ENCODE measurements at places on chromosomes 3 and 15.

GRCh38 chr3:5136919-5137429, 14.9 kb downstream of the ARL8B start:
- DNase-seq = no peak

- peak; percentile 21 for DNase-seq
These were observed 135.0 kb upstream of the CTDSPL start for GRCh38 chr3:37726525-37727290.

GRCh38 chr15:74960995-74961588, 4.5 kb upstream of the RPP25 start:
- DNase-seq = no peak

GRCh38 chr3:34504775-34505174, 706.3 kb downstream of the PDCD6IP start:
- no peak for DNase-seq

- no peak for DNase-seq
These were observed 14.9 kb upstream of the CELF6 start for GRCh38 chr15:72334842-72335241.

DNA sequence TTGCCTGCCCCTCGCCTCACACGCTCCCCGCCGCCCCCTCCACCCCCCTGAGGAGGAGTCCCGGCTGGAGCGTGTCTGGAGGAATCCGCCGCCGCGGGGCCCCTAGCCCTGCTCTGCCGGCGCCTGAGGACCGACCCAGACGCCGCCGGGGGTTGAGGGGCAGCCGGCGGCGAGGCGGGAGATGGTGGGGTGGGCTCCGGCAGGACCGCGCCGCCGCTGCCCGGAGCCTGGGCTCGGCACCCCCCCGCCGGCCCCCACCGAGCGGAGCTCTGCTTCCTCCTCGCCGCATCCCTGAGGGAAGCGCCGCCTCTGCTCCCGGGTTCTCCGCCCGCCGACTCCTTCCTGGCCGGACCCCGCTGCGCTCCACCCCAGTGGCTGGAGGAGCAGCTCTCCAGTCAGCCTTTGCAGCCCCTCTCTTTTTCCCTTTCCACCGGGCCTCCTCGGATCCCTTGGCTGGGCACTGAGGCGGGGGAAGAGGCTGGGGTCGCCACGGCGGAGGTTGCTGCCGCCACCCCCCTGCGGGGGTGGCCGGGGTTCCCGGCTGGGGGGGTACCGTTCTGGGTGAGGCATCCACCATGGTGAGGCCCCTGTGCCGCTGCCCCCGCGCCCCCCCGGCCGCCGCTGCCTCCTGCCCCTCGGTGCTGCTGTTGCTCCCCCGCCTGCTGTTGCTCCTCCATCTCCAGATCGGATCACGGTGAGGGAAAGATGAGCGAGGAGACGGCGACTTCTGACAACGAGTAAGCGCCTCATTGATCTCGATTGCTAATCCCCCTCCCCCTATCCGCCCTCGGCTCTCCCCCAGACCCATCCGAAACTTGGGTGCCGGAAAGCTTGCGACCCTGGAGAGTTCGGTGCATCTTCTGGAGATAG, at the start of gene SPRED1:
Gene SPRED1, plus strand, starts transcription at position 356 of the 870 bp plus-strand sequence. Its CDS starts 350 bp downstream, at position 706.
- DNase-seq = peak; percentile 67

DNA sequence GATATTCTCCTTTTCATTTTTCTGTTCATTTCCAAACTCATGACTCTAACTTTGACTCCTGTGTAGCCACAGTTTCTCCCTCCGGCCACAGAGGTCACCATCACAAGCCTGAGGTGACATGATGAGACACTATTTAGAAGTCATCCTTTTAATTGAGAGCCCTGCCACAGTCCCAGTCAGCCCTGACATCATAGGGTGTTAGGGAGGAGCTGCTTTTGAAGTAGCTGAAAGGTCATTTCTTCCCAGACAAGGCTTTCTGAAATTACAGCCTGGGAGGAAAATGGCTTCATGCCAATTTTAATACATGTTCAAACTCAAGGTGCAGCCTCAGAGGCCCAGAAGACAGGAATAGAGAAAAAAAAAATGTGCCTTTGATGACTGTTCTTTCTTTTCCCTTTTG, 532.8 kb upstream of the TGFBR2 start:
- DNase-seq = no peak

GRCh38 chr3:44875596-44875995, 1.2 kb downstream of the TGM4 start:
- DNase-seq = no peak

DNA sequence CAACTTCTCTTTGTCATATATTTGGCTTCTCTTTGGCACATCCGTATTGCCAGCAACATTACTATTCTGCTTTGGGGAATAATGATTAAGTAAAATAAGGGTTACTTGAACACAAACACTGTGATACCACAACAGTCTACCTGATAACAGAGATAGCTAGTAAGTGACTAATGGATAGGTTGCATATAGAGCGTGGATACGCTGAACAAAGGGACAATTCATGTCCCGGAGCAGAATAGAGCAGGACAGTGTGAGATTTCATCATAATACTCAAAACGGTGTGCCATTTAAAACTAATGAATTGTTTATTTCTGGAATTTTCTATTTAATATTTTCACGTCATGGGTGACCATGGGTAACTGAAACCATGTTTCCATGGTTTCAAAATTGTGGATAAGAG, 54.1 kb downstream of the SCN5A start:
- DNase-seq = no peak

GRCh38 chr3:49378249-49378895, 20.2 kb upstream of the GPX1 start:
- DNase-seq = no peak

GRCh38 chr15:70523616-70524015, 239.7 kb downstream of the UACA start:
- no peak for DNase-seq

- DNase-seq = no peak
These were observed 12.9 kb downstream of the HEG1 start for GRCh38 chr3:125042725-125043406.

- no peak for DNase-seq
These were observed 43.4 kb downstream of the MUC20 start for GRCh38 chr3:195763843-195764825.

GRCh38 chr3:192884777-192885773, 32.6 kb downstream of the MB21D2 start:
- DNase-seq = no peak

GRCh38 chr3:192844836-192845525, 72.7 kb downstream of the MB21D2 start:
- DNase-seq = no peak

- no peak for DNase-seq
These were observed 77.4 kb upstream of the IQSEC1 start for GRCh38 chr3:13150624-13151023.

DNA sequence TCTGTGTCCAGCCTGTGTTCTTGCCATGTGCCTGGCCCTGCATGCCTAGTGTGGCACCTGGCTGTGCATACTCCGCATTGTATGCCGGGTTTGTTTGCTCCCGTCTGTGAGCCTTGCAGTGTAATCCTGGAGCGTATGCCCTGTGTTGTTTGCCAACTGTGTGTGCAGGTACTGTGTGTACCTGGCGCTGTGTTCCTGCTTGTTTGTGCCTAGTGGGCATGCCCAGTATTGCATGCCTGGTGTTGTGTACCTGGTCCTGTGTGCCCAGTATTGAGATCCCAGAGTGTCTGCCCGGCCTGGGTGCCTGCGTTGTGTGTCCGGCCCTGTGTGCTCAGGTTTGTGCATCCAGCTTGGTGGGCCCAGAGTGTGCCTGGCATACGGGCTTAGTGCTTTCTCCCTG, 54.5 kb upstream of the CHRNA7 start:
- peak; percentile 34 for DNase-seq

GRCh38 chr15:22904736-22905135, 66.3 kb downstream of the NIPA2 start:
- no peak for DNase-seq

DNA sequence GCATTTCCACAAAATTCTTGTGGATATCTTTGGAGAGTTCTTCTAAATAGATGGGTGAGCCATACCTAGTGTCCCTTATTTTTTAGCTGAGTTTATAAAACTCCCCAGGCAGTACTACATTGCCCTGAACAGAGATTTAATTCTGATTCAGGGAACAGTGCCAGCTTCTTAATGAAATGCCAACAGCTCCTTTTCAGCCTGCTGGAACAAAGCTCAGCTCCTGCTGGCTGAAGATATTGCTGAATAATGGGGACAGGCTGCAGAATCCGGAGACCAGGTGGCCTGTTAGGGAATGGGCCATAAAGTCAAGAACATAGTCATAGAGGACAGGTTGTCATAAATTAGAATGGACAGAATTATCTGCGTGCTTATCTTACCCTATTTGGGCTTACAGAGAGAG, 8.9 kb downstream of the HGD start:
- no peak for DNase-seq

DNA sequence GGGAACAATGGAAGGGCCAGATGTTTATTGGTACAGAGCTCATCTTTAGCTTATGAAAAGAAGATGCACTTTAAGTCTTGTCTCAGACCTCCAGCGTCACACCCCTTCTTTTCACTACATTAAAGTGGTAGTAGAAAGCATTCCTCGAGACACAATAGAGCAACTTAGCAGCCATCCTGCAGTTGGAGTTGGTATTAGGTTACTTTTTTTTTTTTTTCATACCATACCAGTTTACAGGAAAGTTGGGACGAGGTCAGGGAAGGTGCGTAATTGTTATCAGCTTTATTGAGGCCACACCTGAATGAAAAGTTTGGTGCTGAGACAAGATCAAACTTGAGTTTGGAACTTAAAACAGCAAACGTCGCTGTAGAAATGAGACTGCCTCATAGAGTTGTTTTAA, 203.8 kb downstream of the SOX2 start:
- DNase-seq = no peak

DNA sequence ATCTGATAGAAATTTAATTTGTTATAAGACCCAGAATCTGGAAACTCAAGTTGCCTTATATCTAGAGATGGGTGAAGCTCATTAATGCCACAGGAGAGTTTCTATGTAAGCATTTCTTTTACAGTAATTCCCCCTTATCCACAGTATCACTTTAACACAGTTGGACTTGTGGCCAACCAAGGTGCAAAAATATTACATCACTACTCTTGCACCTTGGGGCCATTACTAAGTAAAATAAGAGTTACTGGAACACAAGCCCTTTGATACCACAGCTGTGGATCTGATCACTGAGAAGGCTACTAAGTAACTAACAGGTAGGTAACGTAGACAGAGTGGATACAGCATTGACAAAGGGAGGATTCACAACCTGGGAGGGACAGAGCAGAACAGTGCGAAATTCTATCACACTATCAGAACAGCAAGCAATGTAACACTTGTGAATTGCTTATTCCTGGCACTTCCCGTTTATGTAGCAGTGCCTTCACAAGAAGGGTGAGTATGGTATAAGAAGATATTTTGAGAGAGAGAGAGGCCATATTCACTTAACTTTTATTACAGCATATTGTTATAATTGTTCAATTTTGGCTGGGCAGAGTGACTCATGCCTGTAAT, 33.9 kb upstream of the TOPBP1 start:
- no peak for DNase-seq

- no peak for DNase-seq
These were observed 321.2 kb upstream of the AZI2 start for GRCh38 chr3:28669870-28670269.

GRCh38 chr15:94205366-94205765, 26.0 kb upstream of the MCTP2 start:
- no peak for DNase-seq

- DNase-seq = no peak
These were observed at the start of gene XCR1 for GRCh38 chr3:46027021-46027705. XCR1 (minus strand) TSS chr3:46027483; CDS start chr3:46021947, 5,536 bp downstream.

GRCh38 chr3:119653876-119654275, 6.5 kb downstream of the POPDC2 start:
- DNase-seq = no peak

GRCh38 chr3:138432576-138433240, 1.7 kb upstream of the ESYT3 start:
- DNase-seq = no peak

GRCh38 chr3:57825116-57825515, 69.0 kb downstream of the SLMAP start:
- no peak for DNase-seq

DNA sequence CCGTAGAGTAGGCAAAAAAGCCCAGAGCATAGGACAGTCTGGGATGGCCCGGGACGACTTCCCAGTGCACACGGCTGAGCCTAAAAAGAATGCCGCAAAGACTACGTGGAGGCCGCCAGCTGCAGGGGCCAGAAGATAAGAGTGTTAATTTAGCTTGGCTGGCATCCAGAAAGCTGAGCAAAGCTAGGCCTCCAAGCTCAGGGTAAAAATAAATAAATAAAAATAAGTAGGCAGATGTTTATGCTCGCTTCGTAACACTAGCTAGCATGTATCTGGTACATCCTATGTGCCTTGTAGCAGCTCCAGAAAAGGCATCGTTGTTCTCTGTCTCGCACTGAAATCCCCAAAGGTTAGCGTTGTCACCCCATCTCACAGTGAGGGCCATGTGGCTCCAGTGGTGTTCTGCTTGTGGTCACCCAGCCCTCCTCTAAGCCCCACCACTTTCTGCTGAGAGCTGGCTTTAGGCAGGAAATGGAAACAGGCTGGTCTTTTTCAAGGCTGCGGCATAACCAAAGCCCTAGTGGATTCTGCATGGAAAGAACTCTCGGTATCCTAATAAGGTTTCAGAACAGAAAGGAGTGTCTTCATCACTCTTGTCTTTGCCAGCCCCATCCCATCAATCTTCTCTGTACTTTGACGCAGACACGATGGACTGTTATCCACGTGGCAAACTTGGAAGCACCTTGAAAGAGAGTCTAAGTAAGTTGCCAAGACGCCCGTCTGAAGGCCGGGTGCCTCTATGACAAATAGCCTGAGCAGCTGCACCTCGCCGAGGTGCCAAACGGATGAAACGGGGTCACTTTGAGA, 58.1 kb upstream of the MEF2A start:
- DNase-seq = peak; percentile 72

DNA sequence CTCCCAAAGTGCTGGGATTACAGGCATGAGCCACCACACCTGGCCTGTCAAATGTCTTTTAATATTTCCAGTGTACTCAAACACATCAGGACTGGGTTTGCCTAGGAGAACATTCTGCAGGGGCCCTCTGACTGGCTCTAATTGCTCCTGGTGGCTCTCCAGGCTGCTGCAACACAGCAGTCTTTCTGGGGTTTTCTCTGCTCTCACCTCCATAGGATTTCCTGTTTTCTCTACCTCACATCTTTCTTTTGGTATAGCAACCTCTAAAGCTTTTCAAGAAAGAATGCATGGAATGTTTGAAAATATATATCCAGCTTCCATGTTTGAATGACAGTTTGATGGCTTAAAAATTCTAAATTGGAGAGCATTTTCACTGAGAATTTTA, 83.3 kb upstream of the IGSF10 start:
- DNase-seq = no peak

- no peak for DNase-seq
These were observed 132.1 kb upstream of the WNT5A start for GRCh38 chr3:55619046-55619808.

GRCh38 chr3:172982736-172983364, 158.2 kb downstream of the SPATA16 start:
- DNase-seq = no peak

DNA sequence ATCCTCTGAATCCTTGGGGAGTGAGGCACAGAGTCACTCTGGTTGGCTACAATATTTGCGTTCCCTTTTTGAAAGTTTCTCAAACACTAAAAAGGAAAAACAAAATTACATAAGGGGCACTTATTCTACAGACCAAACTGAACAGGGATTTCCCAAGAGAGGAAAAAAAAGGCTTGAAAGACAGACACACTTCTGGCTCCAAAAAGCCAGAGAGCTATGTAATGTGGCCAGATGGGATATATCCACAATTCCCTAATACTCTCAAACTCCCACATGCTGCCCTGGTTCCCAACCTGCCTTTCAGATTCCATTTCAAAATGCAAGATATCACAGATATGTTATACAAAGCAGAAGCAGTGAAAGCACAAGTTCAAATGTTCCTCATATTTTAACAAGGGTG, 1.6 kb downstream of the FRMD4B start:
- no peak for DNase-seq

- no peak for DNase-seq
These were observed 109.7 kb upstream of the GMNC start for GRCh38 chr3:190972196-190972595.

Measured in BE2C (cell line).